ENCODE measurements at places on chromosomes 16 and 17.

DNA sequence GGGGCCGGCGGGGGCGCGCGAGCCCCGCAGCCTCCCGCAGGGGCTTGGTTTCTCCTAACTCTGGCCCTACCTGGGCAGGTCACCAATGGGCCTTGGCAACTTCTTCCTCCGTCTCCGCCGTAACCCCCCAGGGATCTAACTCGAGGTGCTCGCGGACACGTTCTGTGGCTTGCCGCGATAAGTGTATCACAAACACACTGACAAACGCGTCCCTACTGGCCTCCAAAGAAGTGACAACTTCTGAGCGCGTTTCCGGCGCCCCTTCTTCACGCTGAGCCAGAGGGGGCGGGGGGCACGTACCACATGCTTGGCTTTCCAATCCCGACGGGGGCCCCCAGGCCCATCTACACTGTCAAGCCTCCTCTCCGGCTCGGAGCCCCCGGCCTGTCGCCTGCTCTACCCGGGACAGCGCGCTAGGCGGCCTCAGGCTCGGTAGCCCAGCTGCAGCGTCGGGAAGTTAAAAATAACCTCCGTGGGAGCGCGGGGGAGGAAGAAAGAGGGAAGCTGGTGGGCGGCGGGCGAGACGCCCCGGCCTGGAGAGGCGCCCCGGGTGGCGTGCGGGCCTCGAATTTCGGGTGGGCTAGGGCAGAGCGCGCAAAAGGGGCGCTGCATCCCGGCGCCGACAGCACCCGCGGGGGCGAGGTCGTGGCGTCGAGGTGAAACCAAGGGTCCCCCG lies 725 bp upstream of the SPHK1 start:
- DNase-seq: no peak

DNA sequence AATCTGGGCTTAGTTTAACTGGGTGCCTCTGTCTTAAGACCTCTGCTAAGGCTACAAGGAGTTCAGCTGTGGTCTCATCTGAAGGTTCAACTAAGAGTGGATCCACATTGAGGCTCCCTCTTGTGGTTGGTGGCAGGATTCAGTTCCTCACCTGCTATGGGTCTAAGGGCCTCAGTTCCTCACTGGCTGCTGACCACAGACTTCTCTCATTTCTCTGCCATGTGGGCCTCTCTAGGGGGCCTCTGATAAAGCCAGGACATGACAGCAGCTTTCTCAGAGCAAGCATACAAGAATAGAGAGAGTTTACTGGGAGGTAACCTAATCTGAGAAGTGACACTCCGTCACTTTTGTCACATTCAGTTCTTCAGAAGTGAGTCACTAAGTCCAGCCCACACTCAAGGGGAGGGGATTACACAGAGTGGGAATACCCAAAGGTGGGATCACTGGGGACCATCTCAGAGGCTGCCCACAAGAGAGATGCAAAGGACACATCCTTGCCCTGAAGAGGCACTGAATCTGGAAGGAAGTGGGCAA lies 19.2 kb upstream of the ABAT start:
- no peak for DNase-seq

DNA sequence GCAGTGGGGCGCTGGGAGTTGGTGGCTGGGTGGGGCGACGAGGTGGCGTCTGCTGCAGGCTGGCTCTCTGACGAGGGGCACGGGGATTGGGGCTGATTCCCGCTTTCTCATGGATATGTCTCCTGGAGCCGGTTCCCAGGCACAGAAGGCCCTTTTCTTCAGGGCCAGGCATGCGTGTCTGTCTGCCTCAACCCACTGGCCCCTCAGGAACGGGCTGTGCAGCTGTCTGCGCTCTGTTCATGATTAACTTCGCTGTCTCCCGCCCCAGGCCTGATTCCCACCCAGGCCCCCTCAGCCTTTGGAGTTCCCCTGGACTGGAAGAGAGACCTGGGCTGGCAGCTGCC lies 53.1 kb downstream of the RAP1GAP2 start:
- DNase-seq: no peak

DNA sequence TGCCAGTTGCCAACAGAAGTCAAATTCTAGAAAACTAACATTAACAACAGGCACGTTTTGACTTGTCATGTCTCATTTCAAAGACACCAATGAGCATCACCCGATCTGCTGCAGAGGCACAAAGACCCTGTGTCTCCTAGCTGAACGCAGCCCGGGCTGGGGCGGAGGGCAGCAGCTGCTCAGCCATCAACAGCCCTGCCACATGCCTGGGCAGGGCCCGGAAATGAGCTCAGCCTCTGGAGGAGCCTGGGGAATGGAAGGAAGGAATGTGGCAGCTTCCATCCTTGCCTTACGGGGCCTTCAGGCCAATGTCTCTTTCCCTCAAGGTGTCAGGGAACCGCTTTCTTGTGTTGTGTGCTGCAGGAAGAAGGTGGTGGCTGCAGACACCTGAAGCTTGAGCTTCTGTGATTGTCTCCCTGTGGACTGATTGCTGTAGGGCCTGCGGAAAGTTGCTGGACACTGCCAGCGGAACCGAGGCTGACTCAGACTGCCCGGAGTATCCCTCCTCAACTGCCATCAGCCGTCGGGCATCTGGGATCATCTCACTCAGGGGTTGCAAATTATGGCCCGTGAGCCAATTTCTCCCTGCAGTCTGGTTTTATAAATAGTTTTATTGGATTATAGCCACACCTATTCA lies 7.3 kb downstream of the CDH13 start:
- DNase-seq: no peak

DNA sequence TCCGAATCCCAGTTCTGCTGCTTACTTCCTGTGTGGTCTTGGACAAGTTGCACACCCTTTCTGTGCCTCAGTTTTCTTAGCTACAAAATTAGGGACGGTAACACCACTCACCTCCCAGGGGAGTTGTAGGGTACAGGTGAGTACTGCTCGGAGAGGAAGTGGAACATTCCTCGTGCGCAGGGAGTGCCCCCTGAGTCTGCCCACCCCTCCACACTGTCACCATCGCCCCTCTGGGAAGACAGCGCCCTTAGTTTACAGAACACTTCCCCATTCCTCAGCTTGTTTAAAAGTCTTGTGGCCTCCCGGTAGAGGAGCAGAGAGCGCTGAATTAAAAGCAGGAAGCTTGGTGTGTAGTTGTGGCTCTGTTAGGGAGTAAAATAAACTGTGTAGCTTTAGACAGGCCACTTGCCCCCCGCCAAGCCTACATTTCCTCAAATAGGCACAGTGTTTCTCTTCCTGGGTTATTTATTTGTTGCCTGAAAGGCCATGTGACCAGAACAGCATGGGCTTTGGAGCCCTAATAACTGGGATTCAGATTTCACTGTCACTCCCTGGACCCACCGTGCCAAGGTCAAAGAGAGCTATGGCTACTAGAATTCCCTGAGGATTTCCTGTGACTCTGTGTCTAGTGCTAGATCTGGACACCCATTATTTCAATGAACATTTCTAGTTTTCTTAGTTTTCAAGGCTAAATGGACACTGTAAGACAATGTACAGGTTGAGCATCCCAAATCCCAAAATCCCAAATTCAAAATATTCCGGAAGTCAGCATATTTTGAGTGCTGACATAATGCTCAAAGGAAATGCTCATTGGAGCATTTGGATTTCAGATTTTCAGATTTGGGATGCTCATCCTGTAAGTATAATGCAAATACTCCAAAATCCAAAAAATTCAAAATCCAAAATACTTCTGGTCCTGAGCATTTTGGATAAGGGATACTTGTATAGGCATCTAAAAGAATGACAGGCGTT lies 372.5 kb downstream of the SNX29 start:
- DNase-seq: no peak

GRCh38 chr17:16329519-16330271 lies 23.6 kb downstream of the CENPV start:
- DNase-seq: no peak

DNA sequence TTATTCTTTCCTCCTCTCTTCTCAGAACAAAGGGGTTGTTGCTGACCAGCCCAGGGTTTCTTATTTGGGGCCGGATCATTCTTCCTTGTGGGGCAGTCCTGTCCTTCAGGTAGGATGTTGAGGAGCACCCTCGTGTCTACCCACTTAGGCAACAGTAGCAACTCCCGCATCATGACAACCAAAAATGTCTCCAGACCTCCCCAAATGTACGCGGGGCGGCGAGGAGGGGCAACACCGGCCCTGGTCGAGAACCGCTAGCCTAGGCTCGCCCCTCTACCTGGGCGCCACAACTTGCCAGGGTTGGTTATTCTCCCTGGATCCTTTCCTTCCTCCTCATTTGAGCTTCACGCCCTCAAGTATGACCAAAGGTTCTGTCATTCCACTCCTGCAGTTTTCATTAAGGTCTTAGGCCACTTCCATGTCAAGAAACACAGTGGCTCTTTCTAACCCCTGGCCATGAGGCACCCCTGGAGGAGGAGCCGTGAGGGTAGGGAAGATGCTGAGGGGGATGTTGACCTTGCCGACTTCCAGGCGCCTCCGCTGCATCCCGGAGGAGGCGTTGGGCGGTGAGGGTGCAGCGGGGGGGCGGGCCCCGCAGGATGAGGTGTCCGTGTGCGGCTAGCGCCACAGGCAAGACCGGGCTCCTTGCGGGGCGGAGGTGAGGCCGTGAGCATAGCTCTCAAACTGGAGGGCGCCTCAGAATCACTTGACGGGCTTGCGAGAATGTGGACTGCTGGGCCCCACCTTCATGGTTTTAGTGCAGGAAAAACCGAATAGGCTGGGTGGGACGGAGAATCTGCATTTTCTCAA lies 712 bp upstream of the SPECC1 start:
- DNase-seq: no peak

GRCh38 chr17:66665194-66665593 lies 169.7 kb upstream of the CACNG5 start:
- DNase-seq: no peak

DNA sequence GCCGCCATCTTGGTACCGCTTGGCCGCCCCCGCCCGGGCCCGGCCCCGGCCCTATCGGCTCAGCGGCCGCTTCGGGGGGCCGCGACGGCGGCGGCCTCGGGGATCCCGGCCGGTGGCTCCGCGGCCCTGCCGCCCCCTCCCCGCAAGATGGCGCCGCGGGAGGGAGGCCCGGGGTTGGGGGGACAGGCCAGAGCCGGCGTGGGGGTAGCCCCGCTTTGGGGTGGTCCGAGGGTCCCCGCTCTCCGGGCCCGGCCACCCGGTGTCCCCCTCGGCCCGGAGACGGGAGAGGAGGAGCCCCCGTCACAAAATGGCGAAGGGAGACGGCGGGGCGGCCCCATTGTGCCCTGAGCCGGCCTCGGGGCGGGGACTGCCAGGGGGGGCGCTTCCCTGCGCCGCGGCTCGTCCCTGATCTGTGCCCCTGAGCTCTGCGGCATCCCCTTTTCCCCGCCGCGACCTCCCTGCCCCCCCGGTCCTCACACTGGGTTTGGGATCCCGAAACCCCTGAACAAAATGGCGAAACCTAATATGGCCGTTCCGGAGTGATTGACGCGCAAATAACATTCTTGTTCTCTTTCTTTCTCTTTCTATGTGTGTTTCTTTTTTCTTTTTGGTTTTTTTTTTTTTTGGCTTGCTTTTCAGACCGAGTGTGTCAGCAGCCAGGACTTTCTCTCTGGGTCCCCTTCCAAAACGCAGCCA lies 986 bp downstream of the HAPSTR1 start:
- peak; percentile 17 for DNase-seq

DNA sequence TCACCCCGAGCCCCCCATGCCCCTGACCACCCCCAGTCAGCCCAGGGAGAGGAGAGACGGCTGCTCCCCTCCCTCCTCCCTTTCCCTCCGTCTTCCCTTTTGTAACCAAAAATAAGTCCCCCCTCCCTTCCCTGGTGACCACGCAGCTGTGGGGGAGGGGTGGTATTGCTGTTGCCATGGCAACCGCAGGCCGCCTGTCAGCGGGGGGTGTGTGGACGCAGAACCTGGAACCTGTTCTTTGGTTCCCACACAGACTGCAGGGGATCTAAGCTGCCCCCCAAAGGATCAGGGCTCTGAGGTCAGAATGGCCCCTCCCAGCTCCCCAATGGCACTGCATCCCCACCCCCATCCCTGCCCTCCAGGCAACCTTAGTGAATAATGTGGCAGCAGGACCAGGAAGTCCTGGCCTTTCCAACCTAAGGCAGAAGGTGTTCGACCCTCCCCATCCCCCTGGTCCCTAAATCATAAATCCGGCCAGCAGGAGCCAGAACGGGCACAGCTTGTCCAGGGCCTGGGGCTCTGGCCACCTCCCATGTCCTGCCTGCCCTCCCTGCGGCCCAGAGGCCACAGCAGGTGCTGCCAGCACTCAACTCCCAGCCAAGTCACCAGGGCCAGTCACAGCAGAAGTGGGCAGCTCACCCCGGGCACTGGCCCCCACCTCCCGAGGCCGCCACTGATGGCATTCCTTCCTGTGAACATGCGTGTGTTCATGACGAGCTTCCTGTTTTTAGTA lies 12.0 kb downstream of the CA4 start:
- no peak for DNase-seq

- no peak for DNase-seq
These were observed 28.7 kb downstream of the GSE1 start for GRCh38 chr16:85641776-85642176.

DNA sequence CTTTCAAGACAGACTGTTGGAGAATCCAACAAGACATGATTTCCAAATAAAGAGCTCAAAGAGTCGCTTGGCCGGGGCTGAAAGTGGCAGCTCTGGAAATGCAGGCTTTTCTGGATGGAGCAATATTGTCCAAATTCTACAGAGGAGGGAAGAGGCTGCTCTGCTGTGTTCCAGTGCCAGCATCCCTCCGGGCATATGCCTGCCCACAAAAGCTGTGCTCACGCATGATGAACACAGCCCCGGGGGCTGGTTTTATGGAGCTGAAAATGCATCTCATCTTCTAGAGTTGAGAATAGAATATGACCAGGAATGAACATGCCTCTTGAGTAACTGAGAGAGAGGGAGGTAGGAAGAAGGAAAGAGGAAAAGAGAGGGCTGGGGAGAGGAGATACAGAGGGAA lies 74.7 kb upstream of the TOX3 start:
- no peak for DNase-seq

DNA sequence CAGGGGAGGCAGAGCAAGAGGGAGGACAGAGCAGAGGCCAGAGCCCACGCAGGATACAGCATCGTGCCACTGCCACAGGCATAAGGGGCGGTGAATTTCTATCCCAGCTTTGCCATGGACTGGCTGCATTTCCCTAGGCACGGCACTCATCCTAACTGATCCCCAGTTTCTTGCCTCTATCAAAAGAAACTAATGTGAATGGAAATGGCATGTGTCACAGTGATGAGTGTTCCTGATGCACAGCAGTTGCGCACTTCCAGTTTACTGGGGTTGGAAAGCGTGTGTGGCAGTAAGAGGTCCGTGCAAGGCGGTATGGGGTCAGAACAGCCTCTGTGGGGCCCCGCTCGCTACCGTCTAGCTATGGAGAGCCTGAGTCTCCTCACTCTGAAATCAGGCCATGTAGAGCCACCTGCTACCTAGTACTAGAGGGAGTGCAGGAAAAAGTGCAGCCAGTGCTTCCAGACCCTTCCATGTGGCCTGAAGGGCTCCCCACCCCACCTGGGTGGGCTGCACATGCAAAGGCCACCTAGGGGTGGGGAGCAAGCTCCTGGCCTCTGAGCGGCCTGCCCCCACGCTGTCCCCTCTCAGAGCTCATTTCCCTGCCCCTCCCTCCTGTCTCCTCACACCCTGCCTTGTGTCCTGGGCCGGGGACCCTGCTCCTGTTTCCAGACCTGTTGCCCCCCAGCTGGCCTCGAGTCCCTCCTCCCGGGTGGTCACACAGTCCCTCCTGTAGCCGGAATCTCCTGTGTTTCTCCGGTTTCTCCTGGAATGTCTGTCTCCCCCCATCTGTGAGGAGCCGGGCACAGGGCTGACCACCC lies 5.0 kb upstream of the KCNJ18 start:
- no peak for DNase-seq

Data from NCI-H1092 (cell line).